Activated naive CD8-positive, alpha-beta T cell treated with anti-CD3 and anti-CD28 coated beads, Interleukin-2, amount 50 U/mL, for 24 hours (primary cell): ENCODE measurements at places on chromosomes 6 and 20.
A peak's percentile ranks its signal among the peaks of the same experiment; 100 is the strongest.

- H3K4me1 ChIP-seq: no peaks in the 10 kb centered on the region
- no peak for DNase-seq
- H3K4me3 ChIP-seq: no peak overlapping the region
- no peaks in the 10 kb centered on the region for H3K36me3 ChIP-seq
- H3K27me3 ChIP-seq: peaks cover 9% of the 10 kb centered on the region
These were observed 304.4 kb downstream of the PREX1 start for GRCh38 chr20:48523191-48523995.

- H3K27me3 ChIP-seq: peaks cover 27% of the 10 kb centered on the region
- H3K27ac ChIP-seq: peak overlapping the region; percentile 37
- no peak for DNase-seq
- no peaks in the 10 kb centered on the region for H3K36me3 ChIP-seq
These were observed 32.8 kb upstream of the POPDC3 start for GRCh38 chr6:105212587-105212986.

DNA sequence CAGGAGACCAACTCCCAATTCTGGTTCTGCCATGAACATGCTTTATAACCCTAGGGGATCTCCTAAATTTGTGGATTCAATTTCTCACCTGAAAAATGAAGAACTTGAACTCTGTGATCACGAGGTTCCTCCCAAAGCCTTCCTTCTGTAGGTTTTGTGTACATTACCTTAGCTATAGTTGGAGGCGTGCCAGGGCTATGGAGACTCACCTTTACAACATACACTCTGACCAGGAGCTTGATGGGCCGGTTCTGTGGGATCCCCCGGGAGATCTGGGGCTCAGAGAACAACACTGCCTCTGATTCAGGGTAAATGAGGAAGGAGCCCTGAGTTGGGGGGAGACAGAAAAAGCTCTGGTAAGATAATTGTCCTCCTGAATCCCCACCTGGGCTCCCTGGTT, 34.1 kb downstream of the ERGIC3 start:
- H3K4me1 ChIP-seq: no peaks in the 10 kb centered on the region
- peaks cover 5% of the 10 kb centered on the region for H3K36me3 ChIP-seq
- H3K27me3 ChIP-seq: no peaks in the 10 kb centered on the region
- H3K27ac ChIP-seq: no peak overlapping the region
- DNase-seq: no peak

DNA sequence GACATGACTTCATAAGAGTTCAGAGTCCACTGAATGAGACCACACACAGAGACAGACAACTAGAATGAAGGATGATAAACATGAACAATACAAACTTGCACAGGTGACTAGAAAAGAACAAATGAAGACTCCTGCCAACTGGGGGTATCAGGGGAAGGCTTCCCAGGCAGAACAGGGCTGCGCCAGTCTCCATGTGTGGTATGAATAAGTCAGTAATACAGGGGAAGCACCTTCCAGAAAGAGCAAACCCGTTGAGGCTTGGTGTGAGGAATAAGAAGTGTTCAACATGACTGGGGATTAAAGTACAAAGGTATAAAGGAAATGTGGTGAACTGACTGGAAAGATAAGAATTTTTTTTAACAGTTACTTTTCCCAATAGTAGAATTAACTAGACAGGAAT, 3.7 kb upstream of the SLC17A2 start:
- H3K36me3 ChIP-seq: no peaks in the 10 kb centered on the region
- DNase-seq: no peak
- H3K27ac ChIP-seq: no peak overlapping the region
- no peak overlapping the region for H3K4me3 ChIP-seq

GRCh38 chr6:133623621-133624020, 265.3 kb upstream of the TCF21 start:
- no peaks in the 10 kb centered on the region for H3K27me3 ChIP-seq
- no peaks in the 10 kb centered on the region for H3K36me3 ChIP-seq
- H3K4me3 ChIP-seq: no peak overlapping the region
- no peak overlapping the region for H3K27ac ChIP-seq
- DNase-seq: no peak
- no peaks in the 10 kb centered on the region for H3K4me1 ChIP-seq

DNA sequence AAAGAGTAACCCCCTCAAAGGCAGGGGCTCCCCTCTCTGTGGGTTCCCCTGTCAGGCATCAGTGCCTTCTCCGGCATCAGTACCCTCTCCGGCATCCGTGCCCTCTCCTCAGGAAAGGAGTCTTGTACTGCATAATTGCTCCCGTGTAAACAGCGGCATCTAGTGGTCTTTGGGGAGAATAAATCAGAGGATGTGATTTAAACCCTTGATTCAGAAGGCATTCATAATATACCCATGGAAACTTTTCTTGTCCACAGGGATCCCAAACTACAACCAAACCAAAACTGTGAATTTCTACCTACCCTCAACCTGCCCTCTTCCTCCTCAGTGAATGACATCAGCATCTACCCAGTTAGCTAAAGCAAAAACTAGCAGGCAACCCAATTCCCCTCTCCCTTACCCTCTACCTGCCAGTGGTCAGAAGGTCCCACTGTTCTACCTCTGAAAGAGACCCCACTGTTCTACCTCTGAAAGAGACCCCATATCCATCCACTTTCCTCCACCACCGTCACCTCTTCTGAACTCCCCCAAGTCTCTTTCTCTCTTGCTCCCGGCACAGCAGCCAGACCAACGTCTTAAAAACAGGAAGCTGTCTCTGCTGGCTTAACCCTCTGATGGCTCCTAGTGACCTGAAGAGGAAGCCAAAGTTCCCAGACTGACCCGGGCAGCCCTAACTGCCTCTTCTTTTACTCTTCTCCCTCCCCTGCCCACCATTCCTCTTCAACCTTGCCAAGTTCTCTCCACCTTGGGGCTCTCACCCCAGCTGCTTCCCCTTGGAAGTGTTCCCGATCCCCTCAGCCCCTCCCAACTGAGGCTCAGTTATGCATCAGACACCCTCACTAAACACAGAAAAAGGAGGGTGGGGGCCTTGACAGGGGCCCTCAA, 27.2 kb downstream of the UBE2V1 start:
- H3K4me3 ChIP-seq: peak overlapping the region; percentile 24
- peaks cover 19% of the 10 kb centered on the region for H3K4me1 ChIP-seq
- no peaks in the 10 kb centered on the region for H3K27me3 ChIP-seq
- H3K27ac ChIP-seq: peak overlapping the region; percentile 61

- no peak overlapping the region for H3K27ac ChIP-seq
- H3K4me3 ChIP-seq: no peak overlapping the region
- H3K4me1 ChIP-seq: peaks cover 51% of the 10 kb centered on the region
- H3K36me3 ChIP-seq: peaks cover 30% of the 10 kb centered on the region
These were observed 10.7 kb downstream of the MYLIP start for GRCh38 chr6:16139556-16139955.

DNA sequence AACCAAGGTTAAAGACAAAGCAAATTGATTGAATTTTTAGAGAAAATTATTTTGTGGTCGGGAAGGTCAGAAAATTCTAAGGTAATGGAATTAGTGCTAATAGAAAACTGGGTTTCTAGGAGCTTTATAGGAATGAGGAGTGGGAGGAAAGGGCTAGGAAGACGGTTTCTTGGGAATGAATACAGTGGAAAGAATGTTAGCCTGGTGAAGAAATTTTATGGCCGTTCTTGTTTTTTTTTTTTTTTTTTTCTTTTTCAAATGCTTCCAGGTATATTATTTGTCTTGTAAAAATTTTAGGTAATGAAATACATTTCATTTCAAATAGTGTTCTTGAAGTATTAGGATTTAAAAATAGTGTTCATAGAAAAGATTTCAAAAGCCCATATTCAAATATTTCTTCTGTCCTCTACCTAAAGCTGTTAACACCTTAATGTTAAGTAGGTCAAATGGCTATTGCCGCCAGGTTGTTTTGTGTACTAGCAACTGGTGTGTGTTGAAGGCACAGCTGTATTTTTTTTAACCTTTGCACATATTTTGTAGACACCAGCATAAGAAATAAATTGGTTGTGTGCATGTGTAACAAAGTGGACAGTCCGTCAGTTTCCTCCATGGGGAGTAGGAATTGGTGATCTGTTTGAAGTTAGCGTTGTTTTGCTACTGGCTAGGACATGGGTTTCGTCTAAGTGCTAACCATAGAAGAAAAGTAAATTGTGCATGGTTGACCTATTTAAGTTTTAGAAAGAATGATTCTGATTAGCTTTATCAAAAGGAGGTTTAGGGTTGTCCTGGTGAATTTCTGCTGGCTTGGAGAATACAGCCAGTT, 32.3 kb downstream of the AFDN start:
- H3K4me1 ChIP-seq: peaks cover 7% of the 10 kb centered on the region
- no peak overlapping the region for H3K27ac ChIP-seq
- H3K4me3 ChIP-seq: no peak overlapping the region
- no peaks in the 10 kb centered on the region for H3K36me3 ChIP-seq

GRCh38 chr20:34564833-34565232, 6.3 kb downstream of the MAP1LC3A start:
- H3K4me1 ChIP-seq: peaks cover 2% of the 10 kb centered on the region
- peak overlapping the region; percentile 80 for H3K27ac ChIP-seq
- H3K4me3 ChIP-seq: no peak overlapping the region
- peaks cover 2% of the 10 kb centered on the region for H3K36me3 ChIP-seq
- DNase-seq: no peak
- H3K27me3 ChIP-seq: no peaks in the 10 kb centered on the region

- H3K4me1 ChIP-seq: peaks cover 6% of the 10 kb centered on the region
- no peak overlapping the region for H3K27ac ChIP-seq
- DNase-seq: no peak
- H3K27me3 ChIP-seq: peaks cover 30% of the 10 kb centered on the region
- no peaks in the 10 kb centered on the region for H3K36me3 ChIP-seq
These were observed 78.3 kb upstream of the SRSF6 start for GRCh38 chr20:43379239-43379917.

DNA sequence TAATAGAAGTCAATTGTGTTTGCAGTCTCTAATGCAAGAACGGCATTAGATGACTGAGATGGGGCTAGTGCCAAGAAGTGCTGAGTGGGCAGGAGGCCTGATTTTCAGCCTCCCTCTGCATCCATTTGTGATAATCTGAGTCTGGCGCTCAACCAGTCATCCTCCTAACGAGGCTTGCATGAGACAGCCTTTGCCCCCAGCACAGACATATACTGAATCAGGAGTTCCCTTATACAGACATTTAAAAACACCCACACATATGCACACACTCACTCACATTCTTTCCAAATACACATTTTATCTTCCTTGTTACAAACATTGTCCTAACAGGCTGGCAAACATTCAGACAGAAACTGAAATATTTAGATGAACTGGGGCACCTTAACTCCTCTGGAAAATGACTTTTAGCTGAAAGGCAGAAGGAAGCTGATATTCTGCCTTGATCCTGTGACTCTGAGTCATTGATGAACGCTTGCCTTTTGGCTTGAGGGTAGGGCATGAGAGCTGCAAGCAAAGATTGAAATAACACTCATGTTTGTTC, 562.3 kb downstream of the DHX35 start:
- H3K27me3 ChIP-seq: no peaks in the 10 kb centered on the region
- no peak overlapping the region for H3K27ac ChIP-seq
- no peaks in the 10 kb centered on the region for H3K4me1 ChIP-seq
- H3K4me3 ChIP-seq: no peak overlapping the region
- H3K36me3 ChIP-seq: no peaks in the 10 kb centered on the region

- DNase-seq: no peak
- no peaks in the 10 kb centered on the region for H3K27me3 ChIP-seq
- no peaks in the 10 kb centered on the region for H3K36me3 ChIP-seq
- H3K4me3 ChIP-seq: no peak overlapping the region
- H3K27ac ChIP-seq: no peak overlapping the region
- peaks cover 19% of the 10 kb centered on the region for H3K4me1 ChIP-seq
These were observed 207.5 kb upstream of the CST7 start for GRCh38 chr20:24741493-24742072.
